Thoracic aorta (tissue), 2 donors: ENCODE measurements at places on chromosomes 12 and 14. TPM values are rescaled to one million over a fixed set of nuclear protein-coding genes. Genes with fewer than 3 reads are reported as not detected.

DNA sequence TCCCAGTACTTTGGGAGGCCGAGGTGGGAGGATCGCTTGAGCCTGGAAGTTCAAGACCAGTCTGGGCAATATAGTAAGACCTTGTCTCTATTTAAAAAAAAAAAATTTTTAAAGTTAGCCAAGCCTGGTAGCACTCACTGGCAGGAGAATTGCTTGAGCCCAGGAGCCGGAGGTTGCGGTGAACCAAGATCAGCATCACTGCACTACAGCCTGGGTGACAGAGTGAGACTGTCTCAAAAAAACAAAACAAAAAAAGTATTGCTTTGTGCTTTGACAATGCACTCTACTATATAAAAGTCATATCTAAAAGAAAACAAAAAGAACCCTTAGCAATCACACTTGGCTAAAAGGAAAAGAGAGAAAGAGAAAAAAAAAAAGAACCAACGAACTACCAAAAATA, 26.8 kb downstream of the GNPTAB start:
- no peak for DNase-seq
- H3K4me1 ChIP-seq, result peaks cover 3% of the 10 kb centered on the region
- no peaks in the 10 kb centered on the region for H3K36me3 ChIP-seq
- H3K27me3 ChIP-seq, result no peaks in the 10 kb centered on the region

MIP gene
- total RNA-seq, result not detected

GRCh38 chr12:76085520-76085868, 1.0 kb upstream of the NAP1L1 start:
- no peaks in the 10 kb centered on the region for H3K27me3 ChIP-seq
- no peak for DNase-seq
- H3K4me3 ChIP-seq, result peak overlapping the region; percentile 89

DNA sequence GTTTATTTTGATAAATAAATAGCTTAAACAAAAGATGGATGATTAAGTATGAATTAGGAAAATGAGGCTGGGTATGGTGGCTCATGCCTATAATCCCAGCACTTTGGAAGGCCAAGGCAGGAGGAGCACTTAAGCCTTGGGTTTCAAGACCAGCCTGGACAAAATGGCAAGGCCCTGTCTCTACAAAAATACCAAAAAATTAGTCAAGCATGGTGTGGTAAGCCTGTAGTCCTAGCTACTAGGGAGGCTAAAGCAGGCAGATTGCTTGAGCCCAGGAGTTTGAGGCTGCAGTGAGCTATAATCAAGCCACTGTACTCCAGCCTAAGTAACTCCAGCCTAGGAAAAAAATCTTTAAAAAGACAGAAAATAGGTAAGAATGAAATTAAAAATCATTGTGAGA, 96.0 kb downstream of the BCL2L14 start:
- DNase-seq, result no peak
- H3K27ac ChIP-seq, result no peak overlapping the region
- no peak overlapping the region for H3K4me3 ChIP-seq

DNA sequence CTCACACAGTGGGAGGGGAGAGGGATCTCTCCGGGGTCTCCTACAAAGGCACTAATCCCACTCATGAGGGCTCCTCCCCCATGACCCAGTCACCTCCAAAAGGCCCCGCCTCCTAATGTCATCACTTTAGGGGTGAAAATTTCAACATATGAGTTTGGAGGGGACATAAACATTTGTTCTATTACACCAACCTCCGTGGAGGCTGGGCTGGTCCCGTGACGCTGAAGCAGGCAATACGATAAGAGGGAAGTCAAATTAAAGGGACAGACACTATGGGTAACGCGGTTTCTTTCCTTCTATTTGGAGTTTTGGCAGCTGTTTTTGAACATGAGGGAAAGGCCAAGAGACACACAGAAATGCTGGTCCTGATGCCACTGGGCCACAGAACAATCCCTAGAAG, 175.7 kb upstream of the VASH1 start:
- no peak overlapping the region for H3K27ac ChIP-seq
- H3K4me3 ChIP-seq, result no peak overlapping the region
- no peak for DNase-seq

SCNN1A gene
- 16.4 TPM for total RNA-seq

PTGR2 gene
- 4.3 TPM for total RNA-seq

FAM222A gene
- total RNA-seq, result 2.9 TPM

DNA sequence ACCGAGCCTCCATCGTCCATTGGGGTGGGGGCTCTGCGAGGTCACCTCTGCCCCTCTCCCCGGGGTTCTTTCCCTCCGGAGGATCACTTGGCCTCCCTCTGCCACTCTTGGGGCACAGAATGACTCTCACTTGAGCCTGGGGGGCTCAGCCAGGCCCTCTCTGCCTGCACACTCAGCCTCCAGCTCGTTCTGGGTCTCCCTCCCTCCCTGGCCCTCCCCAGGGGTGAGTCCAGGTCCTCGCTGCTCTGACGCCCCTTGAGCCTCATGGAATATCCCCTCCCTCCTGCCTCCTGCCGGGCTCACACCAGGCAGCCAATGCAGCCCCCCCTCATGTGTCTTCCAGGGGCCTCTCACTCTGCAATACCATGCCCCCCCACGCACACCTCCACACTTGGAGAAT, 17.7 kb upstream of the SFSWAP start:
- H3K27ac ChIP-seq, result no peak overlapping the region
- H3K4me3 ChIP-seq, result no peak overlapping the region
- no peaks in the 10 kb centered on the region for H3K27me3 ChIP-seq
- no peak for DNase-seq
- no peaks in the 10 kb centered on the region for H3K36me3 ChIP-seq
- H3K4me1 ChIP-seq, result no peaks in the 10 kb centered on the region

DNA sequence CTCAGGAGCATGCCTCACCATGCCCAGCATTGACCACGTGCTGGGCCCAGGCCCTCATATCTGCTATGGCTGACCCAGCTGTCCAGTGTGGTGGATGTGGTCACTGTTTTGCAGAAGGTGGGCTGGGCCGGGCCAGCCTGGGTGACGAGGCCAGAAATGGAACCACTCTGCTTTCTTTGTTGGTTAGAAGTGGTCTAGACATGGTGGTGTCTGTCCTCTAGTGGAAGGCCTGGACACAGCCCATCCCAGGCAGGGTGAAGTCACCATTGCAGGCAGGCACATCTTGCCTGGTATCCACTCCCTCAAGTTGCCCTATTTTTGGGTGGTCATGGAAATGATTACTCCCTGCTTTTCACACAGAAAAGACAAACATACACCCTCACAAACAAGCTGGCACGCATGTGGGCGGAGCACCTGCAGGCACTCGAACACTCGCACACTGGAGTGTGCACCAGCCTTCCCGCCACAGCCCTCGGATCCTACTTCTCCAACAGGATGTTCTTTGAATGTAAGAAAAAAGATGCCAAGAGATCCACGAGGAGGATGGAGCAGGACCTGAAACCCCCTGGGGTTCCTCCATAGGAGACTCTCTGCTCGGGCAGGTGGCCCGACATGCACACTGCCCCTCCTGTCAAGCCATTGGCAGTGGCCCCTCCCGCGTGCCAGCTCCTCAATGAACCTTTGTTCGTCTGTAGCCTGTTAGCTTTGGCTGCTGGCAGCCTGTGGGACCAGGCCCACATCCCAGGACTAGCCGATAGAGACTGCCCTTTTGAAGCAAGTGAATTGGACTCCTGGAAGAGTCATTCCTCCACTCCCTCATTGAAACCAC, 38.4 kb downstream of the MLXIP start:
- H3K4me1 ChIP-seq, result peaks cover 3% of the 10 kb centered on the region
- no peaks in the 10 kb centered on the region for H3K27me3 ChIP-seq
- H3K36me3 ChIP-seq, result no peaks in the 10 kb centered on the region
- no peak overlapping the region for H3K4me3 ChIP-seq
- DNase-seq, result no peak

DNA sequence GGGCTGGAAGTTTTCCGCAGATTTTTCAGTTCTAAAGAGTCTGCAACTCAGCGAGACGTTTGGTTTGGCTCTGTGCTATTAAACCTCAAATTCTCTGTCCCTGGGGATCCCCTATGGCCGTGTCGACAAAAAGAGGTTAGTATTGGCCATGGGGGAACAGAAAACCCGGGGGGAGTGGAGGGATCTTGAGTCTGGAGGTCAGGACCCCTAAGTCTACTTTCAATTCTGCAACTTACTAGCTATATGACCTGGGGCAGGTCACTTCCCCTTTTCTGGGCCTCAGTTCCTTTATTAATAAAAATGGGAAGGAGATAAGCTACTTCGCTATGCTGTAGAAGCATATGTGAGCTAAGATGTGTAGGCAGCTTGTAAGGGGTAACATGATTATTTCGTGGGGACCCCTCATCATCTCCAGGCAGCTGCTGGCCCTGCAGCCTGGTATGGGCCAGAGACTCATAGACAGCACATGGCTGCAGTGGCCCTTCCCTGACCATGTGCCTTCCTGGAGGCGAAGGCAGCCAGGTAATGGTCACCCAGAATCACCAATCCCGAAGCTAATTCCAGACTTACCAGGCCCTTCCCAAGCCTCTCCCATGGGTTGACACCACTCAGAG, 8.6 kb downstream of the ASB2 start:
- DNase-seq, result no peak
- peaks cover 11% of the 10 kb centered on the region for H3K36me3 ChIP-seq
- H3K27ac ChIP-seq, result peak overlapping the region; percentile 92
- peaks cover 93% of the 10 kb centered on the region for H3K4me1 ChIP-seq
- no peak overlapping the region for H3K4me3 ChIP-seq
- H3K27me3 ChIP-seq, result no peaks in the 10 kb centered on the region

GRCh38 chr12:33588725-33589405, 149.2 kb upstream of the SYT10 start:
- no peak overlapping the region for H3K4me3 ChIP-seq
- no peaks in the 10 kb centered on the region for H3K27me3 ChIP-seq
- H3K36me3 ChIP-seq, result no peaks in the 10 kb centered on the region
- H3K4me1 ChIP-seq, result no peaks in the 10 kb centered on the region
- no peak for DNase-seq
- H3K27ac ChIP-seq, result no peak overlapping the region
